ENCODE measurements at places on chromosomes 4 and X.

- DNase-seq, result no peak
Observed at GRCh38 chr4:162126729-162127128, 37.1 kb downstream of the FSTL5 start.

- no peak for DNase-seq
Observed at GRCh38 chr4:82797405-82798111, 1.0 kb downstream of the SCD5 start.

DNA sequence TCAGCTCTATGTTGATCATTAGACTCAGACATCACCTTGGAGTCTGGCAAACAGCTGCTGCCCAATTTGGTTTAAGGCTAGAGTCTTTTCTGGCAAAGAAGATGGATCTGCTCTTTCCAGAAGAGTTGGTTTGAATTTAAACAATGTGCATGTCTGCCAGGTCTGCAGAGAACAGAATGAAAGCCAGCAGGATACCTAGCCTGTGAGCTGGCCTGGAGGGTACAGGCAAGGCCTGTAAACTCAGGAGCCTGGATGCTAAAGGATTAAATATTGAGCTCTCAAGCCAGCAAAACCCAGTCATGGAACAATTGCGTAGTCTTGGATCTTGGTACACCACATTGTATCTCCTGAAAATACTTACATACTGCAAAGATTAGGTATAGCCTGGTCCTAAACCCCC is 15.6 kb upstream of the PDLIM3 start:
- no peak for DNase-seq

DNA sequence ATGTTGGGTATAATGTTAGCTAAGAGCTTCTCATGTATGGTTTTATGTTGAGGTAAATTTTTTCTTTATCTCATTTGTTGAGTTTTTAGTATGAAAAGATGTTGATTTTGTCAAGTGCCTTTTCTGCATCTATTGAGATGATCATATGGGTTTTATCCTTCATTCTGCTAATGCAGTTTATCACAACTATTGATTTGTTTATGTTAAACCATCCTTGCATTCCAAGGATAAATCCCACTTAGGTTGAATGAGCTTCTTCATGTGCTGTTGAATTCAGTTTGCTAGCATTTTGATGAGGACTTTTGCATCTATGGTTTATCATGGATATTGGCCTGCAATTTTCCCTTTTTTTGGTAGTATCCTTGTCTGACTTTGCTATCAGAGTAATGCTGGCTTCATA is 93.3 kb downstream of the SYTL5 start:
- no peak for DNase-seq

Measured in stimulated activated CD8-positive, alpha-beta memory T cell treated with anti-CD3 and anti-CD28 coated beads, Interleukin-4, amount 100 ng/mL, for 4 hours (primary cell).